ENCODE measurements at places on chromosomes 4 and X.

DNA sequence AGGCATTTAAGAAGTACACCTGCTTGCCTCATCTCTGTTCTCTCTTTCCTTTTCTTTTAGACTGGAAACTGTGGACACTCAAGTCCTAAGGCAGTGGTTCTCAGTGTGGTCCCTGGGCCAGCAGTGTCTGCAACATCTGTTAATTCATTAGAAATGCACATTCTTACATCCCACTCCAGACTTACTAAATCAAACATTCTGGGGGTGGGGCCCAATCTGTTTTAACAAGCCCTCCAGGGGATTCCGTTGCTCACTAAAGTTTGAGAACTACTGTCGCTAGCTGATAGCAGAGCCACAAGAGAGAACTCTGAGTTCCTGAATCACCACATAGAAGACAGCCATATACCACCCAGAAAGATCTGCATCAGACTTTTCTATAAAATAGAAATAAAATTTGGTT lies 430.6 kb downstream of the BCOR start:
- no peak for DNase-seq

DNA sequence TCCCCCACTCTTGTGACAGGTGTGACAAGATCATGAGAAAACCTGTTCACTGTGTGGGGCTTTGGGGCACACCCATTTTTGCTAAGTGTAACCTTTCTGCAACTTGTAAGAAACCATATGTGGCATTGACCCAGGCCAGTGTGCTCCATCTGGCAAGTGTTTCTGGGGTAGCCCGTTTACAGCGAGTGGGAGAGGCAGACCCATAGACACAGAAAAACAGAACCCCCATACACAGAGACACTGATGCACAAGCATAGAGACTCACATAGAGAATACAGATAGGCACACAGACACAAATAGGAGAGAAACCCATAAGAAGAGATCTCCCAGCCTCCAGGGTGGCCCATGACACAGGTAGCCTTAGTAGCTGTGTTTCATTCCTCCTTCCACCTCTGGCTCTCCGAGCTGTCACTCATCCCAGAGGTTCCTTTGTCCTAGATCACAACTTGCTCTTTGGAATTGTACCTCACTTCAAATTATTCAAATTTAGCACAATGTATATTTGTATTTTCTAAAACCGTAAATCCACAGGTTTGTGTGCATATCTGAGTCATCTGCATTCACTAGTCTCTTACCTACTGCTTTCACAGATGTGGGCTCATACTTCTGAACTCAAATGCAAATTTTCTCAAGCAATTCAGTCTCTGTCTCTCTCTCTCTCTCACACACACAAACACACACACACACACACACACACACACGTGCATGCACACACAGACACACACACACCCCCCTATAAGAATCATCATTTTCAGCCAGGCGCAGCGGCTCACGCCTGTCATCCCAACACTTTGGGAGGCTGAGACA lies 114.4 kb downstream of the SH3KBP1 start:
- DNase-seq = peak; percentile 21

GRCh38 chr4:138689187-138689586 lies 326.4 kb upstream of the NOCT start:
- DNase-seq = peak; percentile 35

DNA sequence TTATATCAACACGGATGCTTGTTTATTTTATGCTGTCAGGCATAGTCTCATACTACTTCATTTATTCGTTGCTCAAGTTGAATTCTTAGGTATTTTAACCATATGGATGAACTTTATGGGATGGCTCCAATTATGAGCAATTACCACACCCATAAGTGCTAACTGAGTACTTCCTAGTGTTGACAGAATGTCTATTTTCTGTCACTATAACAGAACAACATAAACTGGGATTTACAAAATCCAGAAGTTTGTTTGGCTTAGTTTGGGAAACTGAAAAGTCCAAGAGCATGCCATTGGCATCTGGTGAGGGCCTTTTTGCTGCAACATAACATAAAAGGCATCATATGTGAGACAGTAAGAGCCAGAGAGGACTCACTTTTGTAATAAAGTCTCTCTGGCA lies 21.0 kb downstream of the SULT1E1 start:
- no peak for DNase-seq

DNA sequence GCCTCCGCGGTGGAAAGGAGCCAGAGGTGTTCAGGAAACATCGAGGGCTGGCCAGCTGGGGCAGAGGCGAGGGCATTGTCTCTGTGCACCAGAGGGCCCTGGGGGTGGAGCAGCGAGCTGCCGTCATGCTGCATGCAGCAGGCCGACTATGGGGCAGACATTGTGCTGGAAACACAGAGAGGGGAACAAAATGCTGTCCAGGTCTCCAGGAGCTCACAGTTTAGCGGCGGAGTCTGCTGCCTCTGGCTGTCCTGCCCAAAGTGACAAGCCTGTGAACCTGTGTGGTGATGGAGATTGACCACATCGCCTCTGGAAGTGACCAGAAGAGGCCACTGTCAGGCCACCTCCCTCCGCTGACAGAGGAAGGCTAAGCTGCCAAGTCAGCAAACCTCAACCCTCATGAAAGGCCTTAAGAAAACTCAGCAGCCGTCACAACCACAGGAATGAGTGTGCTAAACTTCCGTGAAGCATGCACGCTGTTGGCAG lies 20.1 kb upstream of the SASH3 start:
- peak; percentile 53 for DNase-seq

GRCh38 chr4:168183717-168184571 lies 91.6 kb downstream of the ANXA10 start:
- peak; percentile 61 for DNase-seq

- DNase-seq = no peak
Measured at GRCh38 chrX:1914606-1915365, 299.9 kb downstream of the ASMT start.

- no peak for DNase-seq
Measured at GRCh38 chr4:74331252-74331651, 23.0 kb downstream of the EPGN start.

DNA sequence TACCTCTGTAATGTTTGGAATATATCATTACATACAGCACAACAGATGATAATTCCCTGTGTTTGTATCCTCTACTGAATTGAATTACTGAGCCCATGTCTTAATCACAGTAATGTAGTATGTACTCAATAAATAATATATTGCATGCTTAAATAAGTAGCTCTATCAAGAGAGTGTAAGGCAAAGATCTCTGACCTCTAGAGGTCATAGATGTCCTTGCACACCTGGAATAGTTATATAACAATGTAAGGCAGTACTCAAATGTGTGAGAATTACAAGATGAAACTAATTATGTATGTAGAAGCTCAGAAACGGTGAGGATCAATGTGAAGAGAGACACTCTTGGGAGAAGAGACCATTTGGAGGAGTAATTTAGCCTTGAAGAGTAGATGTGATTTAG lies 14.3 kb upstream of the GCNA start:
- no peak for DNase-seq

DNA sequence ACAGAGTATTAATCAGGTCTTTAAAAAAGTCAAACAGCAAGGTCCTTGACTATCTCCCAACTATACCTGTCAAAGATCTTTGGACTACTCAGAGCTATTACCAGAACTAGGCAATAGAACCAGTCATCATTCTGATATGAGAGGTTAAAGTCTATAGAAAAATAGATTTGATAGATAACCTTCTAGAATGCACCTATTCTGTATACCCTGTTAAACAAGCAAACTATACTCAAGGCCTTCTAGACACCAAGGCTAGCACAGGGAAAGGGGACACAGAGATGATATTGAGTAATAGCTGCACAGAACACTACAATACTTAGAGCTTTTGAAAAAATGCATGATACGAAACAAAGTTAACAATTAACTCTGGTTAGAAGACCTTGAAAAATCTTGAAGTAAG lies 149.5 kb downstream of the NR3C2 start:
- no peak for DNase-seq

GRCh38 chr4:184795214-184795844 lies 30.4 kb downstream of the ACSL1 start:
- DNase-seq = no peak

DNA sequence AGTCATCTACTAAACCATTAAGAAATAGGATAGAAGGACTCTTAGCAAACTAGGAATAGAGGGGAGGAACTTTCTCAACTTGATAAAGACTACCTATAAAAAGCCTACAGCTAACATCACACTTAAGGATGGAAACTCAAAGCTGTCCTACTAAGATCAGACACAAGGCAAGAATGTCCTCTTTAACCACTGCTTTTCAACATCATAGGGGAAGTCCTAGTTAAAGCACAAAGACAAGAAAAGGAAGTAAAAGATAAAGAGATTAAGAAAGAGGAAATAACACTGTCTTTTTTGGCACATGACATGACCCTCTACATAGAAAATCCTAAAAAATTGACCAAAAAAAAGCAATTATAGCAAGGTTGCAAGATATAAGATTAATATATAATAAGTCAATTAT lies 136.6 kb downstream of the FBXW7 start:
- no peak for DNase-seq

DNA sequence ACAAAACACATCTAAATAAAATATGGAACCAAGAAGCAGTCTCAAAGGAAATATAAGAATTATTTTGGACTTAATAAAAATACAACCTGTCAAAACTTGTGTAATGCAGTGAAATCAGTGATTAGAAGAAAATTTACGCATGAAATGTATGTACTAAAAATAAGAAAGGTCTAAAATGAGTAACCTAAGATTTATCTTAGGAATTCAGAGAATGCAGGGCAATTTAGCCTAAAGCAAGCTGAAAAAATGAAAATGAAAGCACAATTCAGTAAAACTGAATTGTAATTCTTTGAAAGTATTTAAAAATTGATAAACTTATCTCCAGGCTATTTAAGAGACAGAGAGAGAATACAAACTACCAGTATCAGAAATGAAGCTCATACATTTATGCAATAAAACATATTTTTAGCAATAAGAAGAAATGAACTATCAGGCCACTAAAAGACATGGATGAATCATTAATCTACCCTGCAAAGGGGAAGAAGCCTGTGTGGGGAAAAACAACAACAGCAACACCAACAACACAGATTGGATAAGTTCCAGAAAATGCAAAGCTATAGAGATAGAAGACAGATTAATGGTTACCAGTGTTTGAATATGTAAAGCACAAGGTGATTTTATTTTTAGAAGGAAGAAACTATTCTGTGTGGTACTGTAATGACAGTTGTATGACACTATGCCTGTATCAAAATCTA lies 442.0 kb upstream of the ADGRL3 start:
- no peak for DNase-seq

DNA sequence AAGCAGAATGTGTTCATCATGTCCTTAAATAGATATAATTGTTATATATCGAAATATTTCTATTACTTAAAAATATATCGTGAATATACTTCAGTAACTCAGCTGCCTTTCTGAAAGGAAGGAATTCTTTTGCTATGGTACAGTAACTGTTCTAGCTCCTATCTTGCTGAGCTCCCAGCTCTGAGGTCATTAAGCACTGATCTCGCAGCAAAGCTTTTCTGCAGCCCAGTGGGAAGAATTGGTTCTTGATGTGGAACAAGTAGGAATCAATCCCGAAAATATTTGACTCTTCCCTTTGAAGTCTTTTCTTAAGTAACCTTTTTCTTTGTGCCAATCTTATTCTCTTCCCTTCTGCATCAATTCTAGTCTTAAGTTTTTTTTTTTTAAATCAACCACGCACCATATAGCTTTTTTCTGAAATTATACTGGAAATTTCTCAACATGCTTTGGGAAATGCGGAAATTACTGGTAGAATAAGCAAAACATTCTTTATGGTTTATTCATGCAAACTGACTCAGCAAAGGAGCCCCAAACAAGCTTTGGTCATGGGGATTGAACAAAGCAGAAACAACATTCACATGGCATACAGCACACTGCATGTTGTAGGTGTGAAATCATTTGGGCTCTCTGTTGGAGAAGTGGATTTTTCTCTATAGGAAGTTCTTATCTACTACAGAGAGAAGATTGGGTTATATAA lies 428.9 kb upstream of the GNPDA2 start:
- DNase-seq = peak; percentile 5

DNA sequence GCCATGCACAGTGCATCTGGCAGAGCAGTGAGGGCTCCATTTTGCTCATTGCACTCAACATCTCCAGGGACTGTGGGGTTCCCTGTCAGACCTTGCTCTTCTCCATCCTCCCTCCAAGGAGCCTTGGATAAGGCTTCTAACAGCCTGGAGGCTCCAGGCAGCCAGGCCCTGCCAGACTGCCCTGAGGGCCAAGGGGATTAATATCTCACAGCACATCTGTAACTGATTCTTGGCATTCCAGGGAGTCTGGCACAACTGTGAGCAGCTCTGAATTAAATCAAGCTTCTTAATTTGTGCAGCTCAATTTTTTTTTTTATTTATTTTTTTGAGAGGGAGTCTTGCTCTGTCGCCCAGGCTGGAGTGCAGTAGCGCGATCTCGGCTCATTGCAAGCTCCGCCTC lies 224.5 kb upstream of the PGRMC2 start:
- peak; percentile 57 for DNase-seq

- peak; percentile 97 for DNase-seq
Measured at GRCh38 chr4:74109116-74109869, 10.3 kb upstream of the CXCL2 start.

- peak; percentile 62 for DNase-seq
Measured at GRCh38 chr4:146333187-146333894, 119.0 kb downstream of the REELD1 start.

DNA sequence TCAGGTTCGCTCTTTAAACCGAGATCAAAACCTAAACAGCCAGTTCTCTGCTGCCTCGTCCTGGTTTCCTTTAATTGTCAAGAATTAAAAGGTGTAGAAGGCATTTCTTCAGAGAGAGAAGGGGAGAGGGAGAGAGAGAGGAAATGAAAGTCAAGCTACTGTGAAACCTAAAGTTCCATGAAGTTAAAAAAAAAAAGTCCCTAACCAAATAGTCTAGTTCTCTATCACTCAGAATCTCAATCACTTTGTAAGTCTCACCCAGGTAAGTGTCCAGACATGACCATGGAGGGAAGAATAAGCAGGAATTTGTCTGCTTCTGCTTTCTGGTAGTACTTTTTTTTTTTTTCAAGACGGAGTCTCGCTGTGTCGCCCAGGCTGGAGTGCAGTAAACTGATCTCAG lies 18.8 kb upstream of the SMIM14 start:
- DNase-seq = no peak

- peak; percentile 37 for DNase-seq
Measured at GRCh38 chrX:24676403-24677024, 17.2 kb upstream of the POLA1 start.

DNA sequence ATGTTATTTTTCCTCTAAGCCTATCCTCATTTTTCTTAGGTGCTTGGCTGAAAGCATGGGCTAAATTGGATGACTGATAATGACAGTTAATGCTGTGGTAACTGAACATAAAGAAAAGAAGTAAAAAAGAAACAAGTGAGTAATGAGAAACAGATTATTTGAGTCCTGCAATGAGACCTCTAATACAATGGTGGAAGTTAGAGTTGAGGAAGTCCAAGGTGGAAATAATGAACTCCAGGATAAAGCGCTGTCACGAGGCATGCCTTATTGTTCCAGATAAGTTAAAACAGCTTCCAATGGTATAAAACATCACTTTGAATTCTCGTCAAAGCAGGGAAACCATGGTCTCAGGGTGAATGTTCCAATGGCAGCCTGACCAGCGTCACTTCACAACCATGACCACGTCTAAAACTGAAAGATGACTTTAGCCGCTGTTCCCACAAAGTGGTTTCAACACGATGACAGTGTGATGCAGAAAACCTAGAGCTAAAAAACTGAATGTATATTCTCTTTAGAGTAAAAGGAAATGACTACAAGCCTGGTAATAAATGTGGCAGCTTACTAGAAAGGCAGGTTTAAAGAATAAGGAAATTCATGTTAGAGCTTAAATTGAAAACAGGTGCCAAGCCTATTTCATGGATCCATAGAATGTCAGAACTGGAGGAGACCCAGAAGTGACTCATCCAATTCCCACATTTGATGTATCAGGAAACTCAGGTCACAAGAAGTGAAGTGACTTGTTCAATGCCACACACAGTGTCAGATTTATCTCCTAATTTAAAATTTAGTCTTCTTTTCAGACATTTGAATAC lies 202.6 kb upstream of the GYPA start:
- DNase-seq = peak; percentile 1

- no peak for DNase-seq
Measured at GRCh38 chr4:5461477-5461876, 246.9 kb downstream of the EVC2 start.
